Activated T-cell treated with anti-CD3 and anti-CD28 coated beads, Interleukin-2, amount 50 U/mL, for 72 hours (primary cell): ENCODE measurements at places on chromosomes 12 and 14. TPM values are rescaled to one million over a fixed set of nuclear protein-coding genes. Genes with fewer than 3 reads are reported as not detected.

Gene VRTN
- not detected for total RNA-seq

Gene RD3L
- total RNA-seq = not detected

Gene GLIPR1L2
- 0.16 TPM for total RNA-seq

Gene FAM181A
- not detected for total RNA-seq

Gene PLXNC1
- 11.3 TPM for total RNA-seq

Gene TMEM19
- total RNA-seq = 15.0 TPM

Gene RBM23
- 69.5 TPM for total RNA-seq

Gene MORN3
- total RNA-seq = 2.4 TPM

Gene SERPINA4
- not detected for total RNA-seq

Gene KRT72
- total RNA-seq = 2.3 TPM

Gene GPR162
- total RNA-seq = 0.72 TPM

Gene RGS6
- 2.2 TPM for total RNA-seq

Gene PPHLN1
- 56.9 TPM for total RNA-seq

Gene USP44
- 8.4 TPM for total RNA-seq

Gene NGDN
- 77.6 TPM for total RNA-seq

Gene CELA1
- total RNA-seq = 0.26 TPM

Gene OR4E2
- total RNA-seq = not detected

Gene SLC7A7
- total RNA-seq = 0.21 TPM

Gene JAG2
- total RNA-seq = 3.1 TPM

Gene LMO3
- total RNA-seq = not detected

Gene KRT3
- not detected for total RNA-seq

Gene KERA
- not detected for total RNA-seq

Gene PLCZ1
- total RNA-seq = not detected

Gene KLHL28
- total RNA-seq = 20.1 TPM
